ENCODE measurements at places on chromosomes 1 and 21.

DNA sequence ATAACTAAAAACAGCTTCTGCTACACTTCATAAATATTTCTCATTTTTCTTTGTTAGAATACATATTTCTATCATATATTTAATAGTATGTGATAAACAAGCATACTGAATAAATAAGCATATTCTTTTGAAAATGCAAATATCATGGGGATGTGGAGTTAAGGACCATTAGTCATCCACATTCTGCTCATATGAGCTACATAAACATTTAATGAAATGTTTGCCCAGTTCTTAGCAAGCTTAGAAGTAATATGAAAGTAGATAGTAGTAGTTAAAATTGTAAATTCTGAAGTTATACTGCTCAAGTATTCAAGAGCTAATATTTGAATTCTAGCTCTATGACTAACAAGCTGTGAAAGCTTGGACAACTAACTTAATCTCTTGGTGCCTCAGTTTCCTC is 10.1 kb upstream of the GORAB start:
- DNase-seq: no peak

- DNase-seq: no peak
Observed at GRCh38 chr1:17607644-17608581, 68.4 kb downstream of the ARHGEF10L start.

DNA sequence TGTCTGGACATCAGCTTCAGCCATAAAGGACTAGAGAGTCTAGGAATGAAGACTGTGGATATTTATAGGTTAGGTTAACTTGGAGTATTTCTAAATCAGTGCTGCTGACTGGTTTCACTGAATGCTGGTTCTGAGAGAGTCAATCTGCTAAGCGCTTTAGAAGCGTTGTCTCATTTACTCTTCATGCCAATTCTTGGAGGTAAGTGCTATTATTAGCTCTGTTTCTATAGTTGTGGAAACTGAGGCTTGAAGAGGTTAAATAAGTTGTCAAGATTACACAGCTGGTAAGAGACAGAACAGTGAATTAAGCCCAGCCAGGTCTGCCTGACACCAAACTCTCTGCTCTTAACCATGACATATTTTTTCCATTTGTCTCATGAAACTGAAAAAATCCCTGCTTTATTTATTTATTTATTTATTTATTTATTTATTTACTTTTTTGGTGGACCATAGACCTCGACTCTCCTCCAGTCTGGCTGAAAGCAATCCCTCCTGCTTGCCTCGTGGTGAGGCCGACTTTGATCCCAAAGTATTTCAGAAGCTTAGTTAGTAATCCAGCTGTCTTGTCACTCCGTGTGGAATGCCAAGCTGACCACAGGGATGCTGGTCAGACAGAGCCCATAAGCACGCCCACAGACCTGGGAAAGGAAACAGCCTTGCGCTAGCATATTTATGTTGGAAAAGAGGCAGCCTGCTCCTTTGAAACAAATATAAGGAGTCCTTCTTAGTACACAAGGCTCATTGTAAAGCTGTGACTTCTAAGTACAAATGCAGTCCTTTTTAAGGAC is 16.9 kb downstream of the NTMT2 start:
- DNase-seq: no peak

DNA sequence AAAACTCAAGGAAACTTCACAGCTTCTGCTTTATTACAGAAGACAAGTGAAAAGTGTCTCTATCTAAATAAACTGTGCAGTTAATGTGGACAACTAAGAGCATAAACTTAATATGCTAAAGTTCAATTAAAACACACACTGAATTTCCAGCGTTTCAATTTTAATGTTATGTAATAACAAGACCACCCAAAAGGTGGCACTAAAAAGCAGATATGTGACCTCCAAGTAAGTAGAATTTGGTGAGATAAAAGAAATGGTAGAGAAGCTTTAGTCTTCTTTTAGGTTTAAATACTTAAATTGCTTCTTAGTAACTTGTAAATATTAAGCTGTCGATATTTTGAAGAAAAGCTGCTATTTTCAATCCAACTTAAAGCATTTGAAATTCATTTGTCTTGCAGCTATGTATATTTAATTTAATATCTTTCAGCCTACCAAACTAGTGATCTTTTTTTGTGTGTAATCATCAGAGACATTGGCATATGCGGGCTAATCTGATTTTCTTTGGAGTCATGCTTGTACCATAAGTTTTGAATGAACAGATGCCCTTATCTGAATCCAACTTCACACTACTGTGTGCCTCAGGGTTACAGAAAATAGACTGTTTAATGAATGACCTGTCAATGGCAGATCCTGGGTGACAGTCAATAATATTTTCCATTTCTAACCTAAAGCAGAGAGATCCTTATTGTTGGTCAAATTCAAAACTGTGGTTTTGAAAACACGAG is 36.5 kb upstream of the ADAMTS1 start:
- DNase-seq: no peak

GRCh38 chr1:21365036-21365435 is 74.8 kb upstream of the ECE1 start:
- no peak for DNase-seq

- no peak for DNase-seq
Observed at GRCh38 chr1:242162140-242162539, 163.2 kb upstream of the MAP1LC3C start.

GRCh38 chr1:152048416-152049009 is 11.7 kb upstream of the S100A11 start:
- DNase-seq: peak; percentile 90

GRCh38 chr1:226737819-226738420 is 1.2 kb downstream of the ITPKB start:
- DNase-seq: peak; percentile 73

DNA sequence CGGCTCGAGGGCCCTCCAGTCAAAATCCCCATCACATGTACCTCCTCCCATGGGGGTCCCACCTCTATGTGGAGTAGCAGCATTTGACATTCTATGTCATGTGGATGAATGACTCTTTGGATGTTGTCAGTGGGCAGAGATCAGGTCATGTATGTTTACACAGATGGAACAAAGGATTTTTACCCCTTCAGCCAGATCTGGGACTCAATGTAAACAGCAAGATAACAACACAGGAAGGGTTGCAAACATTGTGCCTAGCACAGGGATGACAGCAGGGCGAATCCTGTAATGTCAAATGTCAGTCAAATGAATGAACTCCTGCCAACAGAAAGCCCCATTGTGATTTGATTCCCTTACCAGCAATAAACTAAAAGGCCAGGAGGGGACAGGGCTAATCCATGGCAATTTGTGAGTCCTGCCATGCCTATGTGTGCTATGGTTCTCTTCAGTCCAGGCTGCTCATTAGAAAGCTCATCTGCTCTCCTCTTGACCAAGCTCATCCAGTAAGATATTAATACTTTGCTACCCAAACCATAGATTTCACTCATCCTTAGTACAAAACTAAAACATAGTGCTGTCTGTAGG is 60.3 kb downstream of the PGBD5 start:
- no peak for DNase-seq

GRCh38 chr1:161046605-161047228 is 940 bp upstream of the USF1 start:
- no peak for DNase-seq

DNA sequence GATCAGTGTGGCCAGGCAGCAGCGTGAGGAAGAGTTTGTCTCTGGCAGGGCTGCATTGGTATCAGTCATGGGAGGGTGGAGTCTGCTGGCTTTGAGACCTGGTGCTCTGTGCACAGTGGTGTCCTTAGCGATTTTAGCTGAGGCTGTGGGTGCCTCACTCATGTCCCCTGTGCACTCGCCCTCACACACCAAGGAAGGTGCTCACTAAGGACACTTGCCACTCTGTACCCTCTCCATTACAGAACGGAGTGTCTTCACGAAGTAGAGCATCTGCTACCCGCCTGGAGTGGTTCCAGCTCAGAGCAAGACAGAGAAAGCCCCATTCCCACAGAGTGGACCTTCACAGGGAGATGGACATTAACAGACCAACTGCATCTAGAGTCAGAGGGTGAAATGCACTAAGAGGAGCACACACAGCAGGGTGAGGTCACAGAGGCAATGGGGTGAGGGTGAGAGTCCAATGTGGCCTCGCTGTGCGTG is 117.9 kb downstream of the MATN1 start:
- no peak for DNase-seq

- no peak for DNase-seq
Observed at GRCh38 chr1:224498574-224499170, 64.1 kb upstream of the WDR26 start.

- DNase-seq: no peak
Observed at GRCh38 chr1:230573658-230574057, 68.6 kb upstream of the COG2 start.

- no peak for DNase-seq
Observed at GRCh38 chr1:204211046-204211445, 2.7 kb downstream of the GOLT1A start.

- DNase-seq: no peak
Observed at GRCh38 chr1:247966532-247967204, 1.6 kb downstream of the OR2AK2 start.

- DNase-seq: no peak
Observed at GRCh38 chr1:93301131-93301530, 44.6 kb upstream of the DR1 start.

- DNase-seq: no peak
Observed at GRCh38 chr21:32306021-32306780, 7.5 kb downstream of the MRAP start.

GRCh38 chr1:8570465-8570864 is 247.0 kb downstream of the RERE start:
- DNase-seq: no peak

DNA sequence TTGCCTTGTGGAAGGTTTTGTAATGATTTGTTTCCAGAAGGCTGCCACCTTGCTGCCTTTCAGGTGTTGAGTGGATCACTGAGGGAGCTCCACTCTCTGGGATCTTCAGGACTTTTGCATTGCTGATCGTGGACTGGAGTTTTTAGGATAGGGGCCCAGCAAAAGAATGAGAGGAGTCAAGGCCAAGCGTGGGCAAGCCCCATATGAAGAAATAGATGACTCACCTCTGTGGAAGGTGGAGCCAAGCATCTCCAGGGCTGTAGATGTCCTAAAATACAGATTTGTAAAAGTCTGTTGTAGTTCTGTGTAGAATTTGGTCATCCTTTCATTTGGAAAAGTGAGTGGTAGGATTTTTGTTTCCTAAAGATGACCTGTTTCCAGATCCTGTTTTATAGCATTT is 67.0 kb downstream of the ST3GAL3 start:
- DNase-seq: no peak

- no peak for DNase-seq
Observed at GRCh38 chr1:8096105-8097011, 70.2 kb upstream of the ERRFI1 start.

- no peak for DNase-seq
Observed at GRCh38 chr1:169340882-169341281, 26.7 kb downstream of the NME7 start.

GRCh38 chr1:206142011-206142410 is 24.8 kb upstream of the AVPR1B start:
- no peak for DNase-seq

DNA sequence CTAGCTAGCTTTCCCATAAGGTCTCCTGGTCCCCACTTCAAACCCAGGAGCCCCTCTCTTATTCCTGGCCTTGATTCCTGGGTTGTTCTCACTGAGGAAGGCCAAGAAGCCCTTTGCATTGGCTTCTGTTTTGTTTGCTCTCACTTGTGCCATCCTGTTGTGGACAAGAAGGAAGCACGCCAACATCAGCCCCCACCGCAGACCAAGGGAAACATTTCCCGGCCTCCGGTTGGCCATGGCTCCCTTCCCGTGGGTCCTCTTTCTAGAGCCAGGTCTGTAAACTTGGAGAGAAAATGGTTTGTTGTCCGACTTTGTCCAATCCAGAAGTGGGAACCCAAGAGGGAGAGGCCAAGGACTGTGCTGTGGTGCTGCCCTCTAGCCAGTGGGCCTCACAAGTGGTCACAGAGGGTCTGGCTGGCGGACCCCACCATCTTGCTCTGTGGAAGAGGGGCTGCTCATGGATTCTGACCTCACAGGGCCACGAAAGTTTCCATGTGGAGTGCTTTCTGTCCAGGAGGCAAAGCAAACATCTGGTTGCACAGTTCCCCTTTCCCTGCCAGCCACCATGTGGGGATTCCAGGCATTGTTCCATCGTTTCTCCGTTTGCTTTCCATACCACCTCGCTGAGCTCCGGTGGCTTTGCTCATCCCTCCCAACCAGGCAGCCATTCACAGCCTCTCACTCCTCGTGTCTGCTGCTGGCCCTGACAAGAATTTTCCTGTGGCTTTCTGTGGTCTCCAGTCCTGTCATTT is 18.9 kb upstream of the TENT5C start:
- DNase-seq: no peak
